ENCODE measurements at places on chromosomes 6 and 20. TPM values are rescaled to one million over a fixed set of nuclear protein-coding genes. Genes with fewer than 3 reads are reported as not detected.

SNAP91 gene
- total RNA-seq, result not detected

DST gene
- total RNA-seq, result 14.7 TPM

AIF1 gene
- total RNA-seq, result 8.7 TPM

PLEKHG1 gene
- total RNA-seq, result 0.54 TPM

SYNDIG1 gene
- not detected for total RNA-seq

GPR31 gene
- not detected for total RNA-seq

PSORS1C2 gene
- not detected for total RNA-seq

PXMP4 gene
- total RNA-seq, result 6.2 TPM

REV3L gene
- total RNA-seq, result 22.7 TPM

KIFC1 gene
- 3.3 TPM for total RNA-seq

DNA sequence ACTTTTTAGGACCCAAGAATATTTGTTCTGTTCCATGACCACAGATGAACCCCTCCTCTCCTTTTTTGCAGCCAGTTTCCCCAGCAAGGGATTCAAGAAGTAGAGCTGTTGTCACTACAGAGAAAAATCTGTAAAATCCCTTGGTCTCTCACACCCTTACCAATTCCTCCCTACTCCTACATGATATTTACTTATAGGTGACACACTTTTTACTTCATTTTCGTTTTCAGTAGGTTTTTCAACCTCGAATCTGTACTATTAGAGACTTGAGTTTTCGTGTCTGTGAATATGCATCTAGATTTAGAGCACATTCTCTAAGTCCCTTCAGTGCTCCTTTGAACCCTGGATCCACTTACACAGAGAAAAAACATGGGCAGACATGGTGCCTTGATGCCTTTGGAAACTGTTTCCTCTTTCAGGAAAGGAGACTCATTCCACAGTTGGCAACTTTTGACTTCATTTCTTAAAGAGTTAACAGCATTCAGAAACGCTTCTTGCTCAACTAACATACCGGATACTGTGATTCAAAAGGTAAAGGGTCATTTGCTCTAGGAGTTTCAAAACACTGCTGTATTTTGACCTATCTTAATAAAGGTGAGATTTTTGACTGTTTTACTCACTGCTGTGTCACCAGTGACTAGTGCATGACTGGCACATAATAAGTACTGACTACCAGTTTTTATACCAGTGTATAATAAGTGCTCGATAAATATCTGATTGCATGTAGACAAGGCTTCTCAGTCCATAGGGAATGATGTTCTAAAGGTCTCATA, 50.6 kb downstream of the LAMA4 start:
- H3K27me3 ChIP-seq, result peaks cover 6% of the 10 kb centered on the region
- H3K36me3 ChIP-seq, result no peaks in the 10 kb centered on the region
- H3K4me1 ChIP-seq, result no peaks in the 10 kb centered on the region
- H3K27ac ChIP-seq, result no peak overlapping the region
- DNase-seq, result no peak

DNA sequence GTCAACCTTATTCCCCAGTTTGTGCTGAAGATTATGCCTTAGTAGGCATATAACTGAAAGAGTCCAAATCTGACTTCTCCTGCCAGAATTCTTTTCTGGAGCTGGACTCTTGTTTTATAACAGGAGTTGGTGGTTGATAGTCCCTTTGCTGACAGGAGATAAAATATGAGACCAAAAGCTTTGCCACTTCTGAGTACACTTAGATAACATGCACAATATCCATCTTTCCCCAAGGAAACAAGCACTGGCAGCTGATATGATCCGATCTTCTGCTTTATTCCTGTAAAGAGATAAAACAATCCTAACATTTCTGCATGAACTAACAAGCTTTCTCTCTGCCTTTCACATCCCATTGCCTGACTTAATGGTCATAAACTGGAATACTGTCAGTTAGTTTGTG, 1265.4 kb upstream of the ADGRB3 start:
- H3K4me3 ChIP-seq, result no peak overlapping the region
- H3K27me3 ChIP-seq, result no peaks in the 10 kb centered on the region
- H3K27ac ChIP-seq, result no peak overlapping the region
- no peak for DNase-seq
- no peaks in the 10 kb centered on the region for H3K36me3 ChIP-seq

GRCh38 chr6:136706430-136706829, 85.8 kb downstream of the MAP3K5 start:
- H3K36me3 ChIP-seq, result no peaks in the 10 kb centered on the region
- H3K27me3 ChIP-seq, result no peaks in the 10 kb centered on the region
- no peak overlapping the region for H3K27ac ChIP-seq
- no peaks in the 10 kb centered on the region for H3K4me1 ChIP-seq
- H3K4me3 ChIP-seq, result no peak overlapping the region

DNA sequence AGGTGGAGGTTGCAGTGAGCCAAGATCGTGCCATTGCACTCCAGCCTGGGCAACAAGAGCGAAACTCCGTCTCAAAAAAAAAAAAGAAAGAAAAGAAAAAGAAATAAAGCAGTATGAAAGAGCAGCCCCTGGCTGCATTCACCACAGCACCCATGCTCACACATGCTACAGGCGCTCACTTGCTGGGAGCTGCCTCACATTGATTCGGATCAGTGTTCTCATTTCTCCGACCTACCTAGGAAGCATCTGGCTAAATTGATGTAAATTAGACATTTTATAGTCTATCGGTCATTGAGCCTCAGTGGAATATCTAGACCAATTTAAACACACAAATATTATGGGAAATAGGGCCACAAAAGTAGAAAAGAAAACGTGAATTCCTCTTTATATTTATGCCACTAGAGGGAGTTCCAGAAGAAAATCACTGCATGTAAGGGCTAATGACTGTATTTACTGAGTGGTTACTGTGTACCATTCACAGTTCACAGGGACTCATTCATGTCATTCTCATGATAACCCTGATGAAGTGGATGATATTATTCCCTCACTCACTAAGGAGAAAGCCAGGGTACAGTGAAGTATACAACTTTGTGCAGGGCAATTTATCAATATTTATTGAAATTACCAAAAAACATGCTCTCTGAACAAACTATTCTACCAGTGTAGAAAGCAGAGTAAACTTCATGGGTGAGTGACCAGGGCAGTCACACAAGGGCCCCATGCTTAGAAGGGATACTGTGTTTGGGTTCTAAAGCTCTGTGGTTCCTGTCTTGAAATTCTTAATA, 5.3 kb upstream of the MOG start:
- H3K4me3 ChIP-seq, result no peak overlapping the region
- no peak for DNase-seq
- peaks cover 14% of the 10 kb centered on the region for H3K4me1 ChIP-seq

GRCh38 chr6:57134954-57135353, 37.2 kb upstream of the BAG2 start:
- DNase-seq, result no peak
- H3K4me3 ChIP-seq, result no peak overlapping the region
- no peaks in the 10 kb centered on the region for H3K27me3 ChIP-seq
- H3K27ac ChIP-seq, result no peak overlapping the region

DNA sequence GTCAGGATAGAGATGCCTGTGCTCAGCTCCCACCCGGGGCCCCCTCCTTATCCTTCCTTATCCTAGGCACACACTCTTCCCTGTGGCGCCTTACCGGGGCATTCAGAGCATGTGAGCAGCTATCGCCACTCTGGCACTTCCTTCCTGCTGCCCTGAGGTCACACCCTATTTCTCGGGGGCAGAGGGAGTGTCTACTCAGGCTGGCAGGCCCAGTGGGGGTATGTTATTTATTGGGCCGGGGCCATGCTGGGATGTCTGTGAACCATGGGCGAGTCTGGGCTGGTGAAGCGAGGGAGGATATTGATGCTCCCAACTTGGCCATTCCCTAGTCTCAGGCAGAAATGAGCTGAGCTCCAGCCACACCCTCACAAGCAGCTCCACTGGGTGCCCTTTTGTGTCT, 3.9 kb upstream of the LY6G6D start:
- H3K27ac ChIP-seq, result no peak overlapping the region
- DNase-seq, result no peak
- H3K36me3 ChIP-seq, result no peaks in the 10 kb centered on the region
- H3K4me1 ChIP-seq, result peaks cover 14% of the 10 kb centered on the region

GRCh38 chr20:38450412-38450975, 15.4 kb upstream of the SNHG17 start:
- H3K4me3 ChIP-seq, result no peak overlapping the region
- no peak for DNase-seq
- H3K27ac ChIP-seq, result no peak overlapping the region
- no peaks in the 10 kb centered on the region for H3K27me3 ChIP-seq
- H3K36me3 ChIP-seq, result no peaks in the 10 kb centered on the region

DNA sequence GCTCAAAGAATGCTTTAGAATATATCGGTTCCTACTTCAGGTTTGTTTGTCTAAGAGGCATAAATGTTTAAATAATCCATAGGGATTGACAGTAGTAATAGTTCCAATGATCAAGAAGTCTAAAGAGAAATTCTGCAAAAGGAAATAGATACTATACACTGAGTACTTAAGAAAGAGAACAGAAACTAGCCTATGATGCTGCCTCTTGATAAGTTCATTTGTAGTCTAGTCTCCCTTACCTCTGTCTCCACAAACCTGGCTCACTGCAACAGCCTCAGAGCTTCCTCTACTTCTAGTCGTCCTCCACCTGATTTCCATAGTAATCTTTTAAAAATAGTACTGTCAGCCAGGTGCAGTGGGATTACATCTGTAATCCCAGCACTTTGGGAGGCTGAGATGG, 511.8 kb downstream of the LMBRD1 start:
- no peaks in the 10 kb centered on the region for H3K27me3 ChIP-seq
- H3K4me1 ChIP-seq, result no peaks in the 10 kb centered on the region
- H3K27ac ChIP-seq, result no peak overlapping the region
- no peak for DNase-seq
- no peak overlapping the region for H3K4me3 ChIP-seq

GRCh38 chr20:51457533-51457932, 85.0 kb downstream of the NFATC2 start:
- no peaks in the 10 kb centered on the region for H3K27me3 ChIP-seq
- no peak overlapping the region for H3K4me3 ChIP-seq
- H3K4me1 ChIP-seq, result peaks cover 34% of the 10 kb centered on the region
- H3K36me3 ChIP-seq, result peaks cover 73% of the 10 kb centered on the region
- no peak overlapping the region for H3K27ac ChIP-seq
- no peak for DNase-seq

- no peak overlapping the region for H3K4me3 ChIP-seq
- no peaks in the 10 kb centered on the region for H3K27me3 ChIP-seq
- H3K4me1 ChIP-seq, result no peaks in the 10 kb centered on the region
- no peaks in the 10 kb centered on the region for H3K36me3 ChIP-seq
These were observed 665.9 kb upstream of the CITED2 start for GRCh38 chr6:140040396-140040795.

DNA sequence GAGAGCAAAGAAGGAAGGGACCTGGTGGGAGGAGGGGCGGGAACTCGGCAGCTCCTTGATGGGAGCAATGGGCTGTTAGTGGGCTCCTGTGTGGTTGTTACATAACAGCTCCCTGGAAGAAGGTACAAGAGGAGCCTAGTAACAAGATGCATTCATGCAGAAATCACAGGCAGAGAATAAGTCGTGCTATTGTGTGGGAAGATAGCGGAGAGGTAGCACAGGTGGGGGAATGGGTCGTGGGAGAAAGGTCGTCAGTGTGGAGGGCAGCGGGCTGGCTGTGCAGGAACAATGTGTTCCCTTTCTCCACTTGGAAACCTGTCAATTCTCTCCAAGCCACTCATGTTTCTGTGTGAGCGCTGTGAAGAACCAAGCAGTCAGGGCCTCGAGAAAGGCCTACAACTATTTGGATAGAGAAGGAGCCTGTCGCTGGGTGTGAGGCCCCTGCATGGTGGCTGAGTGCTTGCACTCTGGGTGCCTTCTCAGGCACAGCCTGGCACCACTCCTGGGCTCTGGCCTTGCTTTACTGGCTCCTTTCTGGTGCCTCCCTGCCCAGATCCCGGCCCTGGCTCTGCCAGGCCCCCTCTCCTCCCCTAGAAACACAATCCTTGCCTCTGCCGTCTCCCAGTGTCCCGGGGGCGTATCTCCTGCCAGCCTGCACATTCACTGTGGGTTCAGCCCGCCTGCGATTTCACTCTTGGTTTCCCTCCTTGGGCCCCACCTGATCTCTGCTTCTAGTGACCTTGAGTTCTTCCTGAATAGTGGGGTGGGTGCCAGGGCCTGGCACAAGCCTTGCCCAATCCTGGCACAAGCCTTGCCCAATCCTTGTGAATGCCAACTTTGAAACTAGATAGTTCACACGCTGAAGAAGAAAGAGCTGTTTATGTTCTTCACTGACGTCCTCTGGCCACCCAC, 7.4 kb upstream of the FGD2 start:
- H3K4me3 ChIP-seq, result no peak overlapping the region
- H3K36me3 ChIP-seq, result no peaks in the 10 kb centered on the region
- DNase-seq, result no peak

- no peaks in the 10 kb centered on the region for H3K27me3 ChIP-seq
- peak overlapping the region; percentile 62 for H3K27ac ChIP-seq
- peaks cover 38% of the 10 kb centered on the region for H3K4me1 ChIP-seq
- no peaks in the 10 kb centered on the region for H3K36me3 ChIP-seq
- peak overlapping the region; percentile 64 for H3K4me3 ChIP-seq
- DNase-seq, result peak; percentile 51
These were observed 476 bp downstream of the IGF2R start for GRCh38 chr6:159969204-159969912.

DNA sequence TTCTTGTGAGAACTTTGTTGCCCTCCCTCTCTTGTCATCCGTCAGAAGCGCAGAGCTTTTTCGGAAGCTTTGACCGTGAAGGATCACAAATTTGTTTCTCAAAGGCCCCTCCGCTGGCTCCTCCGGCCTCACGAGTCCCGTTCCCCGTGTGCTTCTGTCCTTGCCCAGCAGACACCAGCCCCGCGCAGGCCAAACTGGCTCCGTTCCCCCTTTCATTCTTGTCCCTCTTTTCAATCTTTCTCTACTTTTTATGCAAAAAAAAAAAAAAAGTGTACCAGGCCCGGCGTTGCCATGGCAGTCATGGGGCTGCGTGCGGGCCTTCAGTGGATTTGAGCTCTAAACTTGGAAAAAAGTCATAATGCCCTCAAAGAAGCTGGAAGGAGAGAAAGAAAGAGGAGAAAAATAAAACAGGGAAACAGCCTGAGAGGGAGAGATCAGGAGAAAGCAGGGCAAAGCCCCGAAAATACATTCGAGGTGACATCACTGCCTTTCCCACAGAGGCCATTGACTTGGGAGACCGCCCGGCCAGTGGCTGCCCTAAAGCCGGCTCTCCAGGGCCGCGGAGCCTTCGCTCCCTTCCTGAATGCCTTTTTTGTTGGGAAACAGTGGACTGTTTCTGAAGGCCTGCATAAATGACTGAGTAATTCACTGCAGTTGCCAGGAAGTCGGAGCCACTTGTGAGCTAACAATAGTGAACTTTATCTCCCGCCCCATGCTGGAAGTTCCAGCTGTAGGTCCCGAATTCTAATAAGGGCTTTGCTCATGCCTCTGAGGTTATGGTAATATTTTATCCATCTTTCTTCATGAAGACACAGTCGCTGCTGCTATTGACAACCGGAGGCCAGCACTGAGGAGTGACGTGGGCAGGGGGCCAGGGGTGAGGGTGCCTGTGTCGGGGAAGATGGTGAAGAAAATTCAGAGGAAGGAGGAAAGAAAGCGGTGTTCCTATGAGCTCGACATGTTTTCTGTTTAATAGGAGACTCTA, 670.9 kb downstream of the QKI start:
- H3K27me3 ChIP-seq, result no peaks in the 10 kb centered on the region
- H3K4me1 ChIP-seq, result peaks cover 21% of the 10 kb centered on the region
- H3K4me3 ChIP-seq, result peak overlapping the region; percentile 11
- DNase-seq, result no peak
- H3K36me3 ChIP-seq, result no peaks in the 10 kb centered on the region
- H3K27ac ChIP-seq, result peak overlapping the region; percentile 54
